ENCODE measurements at places on chromosomes 4 and X. TPM values are rescaled to one million over a fixed set of nuclear protein-coding genes. Genes with fewer than 3 reads are reported as not detected.

- no peak for DNase-seq
These were observed 96.9 kb downstream of the TMEM47 start for GRCh38 chrX:34560180-34560579.

COL25A1 gene
- total RNA-seq: 9.2 TPM

GRCh38 chr4:79042079-79042674 lies 102.9 kb upstream of the PAQR3 start:
- no peak for DNase-seq

ANXA5 gene
- 175 TPM for total RNA-seq

GRCh38 chr4:59983852-59984251 lies 1216.3 kb upstream of the ADGRL3 start:
- DNase-seq: no peak

GRCh38 chrX:103830848-103831247 lies 1.2 kb downstream of the RAB9B start:
- DNase-seq: no peak

- no peak for DNase-seq
These were observed 223.8 kb upstream of the TAPT1 start for GRCh38 chr4:16450031-16450430.

C4orf36 gene
- total RNA-seq: 2.5 TPM

DNA sequence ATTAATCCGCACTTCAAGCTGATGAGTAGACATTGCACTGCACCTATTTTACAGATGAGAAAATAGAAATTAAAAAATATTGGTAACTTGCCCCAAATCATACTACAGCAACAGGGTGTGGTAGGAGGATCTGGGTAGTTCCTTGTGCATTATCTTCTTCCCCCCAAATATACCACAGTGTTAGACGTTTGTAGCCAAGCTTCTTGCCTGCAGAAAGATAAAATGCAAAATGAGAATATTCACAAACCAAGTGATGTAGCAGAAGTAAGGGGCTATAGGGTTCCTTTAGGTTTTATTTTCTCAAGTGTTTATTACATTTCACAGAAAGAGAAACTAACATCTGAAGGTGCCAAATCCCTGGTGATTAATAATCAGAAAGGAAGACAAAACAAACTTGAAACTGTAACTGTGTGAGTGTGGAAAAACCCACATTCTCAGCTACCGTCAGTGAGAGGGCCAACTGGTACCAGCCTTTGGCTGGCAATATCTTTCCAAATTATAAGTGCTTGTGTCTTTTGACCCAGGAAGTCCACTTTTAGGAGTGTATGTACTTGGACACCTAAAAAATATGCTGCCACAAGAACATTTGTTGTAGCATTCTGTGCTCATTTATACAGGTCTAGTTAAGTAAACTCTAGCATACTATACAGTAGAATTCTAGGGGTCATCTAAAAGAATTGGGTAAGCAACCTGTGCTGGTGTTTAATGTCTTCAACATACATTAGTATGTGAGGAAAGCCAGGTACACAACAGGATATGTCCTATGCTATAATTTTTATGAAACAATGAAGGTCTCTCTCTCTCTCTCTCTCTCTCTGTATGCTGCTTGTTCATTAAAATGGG lies 6.7 kb upstream of the CD38 start:
- DNase-seq: no peak

GRCh38 chrX:49233887-49234555 lies 881 bp upstream of the CACNA1F start:
- no peak for DNase-seq

DNA sequence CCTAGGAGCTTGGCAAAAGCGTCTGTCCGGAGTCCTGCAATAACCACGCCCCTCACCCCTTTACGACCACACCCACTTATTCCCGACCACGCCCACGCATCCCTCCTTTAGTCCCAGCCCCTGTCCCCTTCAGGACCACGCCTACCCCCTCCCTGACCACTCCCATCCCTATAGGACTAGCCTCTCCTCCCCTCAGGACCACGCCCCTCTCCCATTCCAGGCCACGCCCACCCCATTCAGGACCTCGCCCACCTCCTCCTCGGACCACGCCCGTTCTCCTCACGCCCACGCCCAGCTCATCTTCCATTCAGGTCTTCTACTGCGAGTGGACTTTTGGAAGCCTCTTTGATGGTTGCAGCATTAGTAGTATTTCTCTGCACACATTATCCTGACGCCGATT lies 131.2 kb upstream of the STX18 start:
- DNase-seq: no peak

- DNase-seq: no peak
These were observed 24.2 kb upstream of the IRF2 start for GRCh38 chr4:184498598-184498997.

DNA sequence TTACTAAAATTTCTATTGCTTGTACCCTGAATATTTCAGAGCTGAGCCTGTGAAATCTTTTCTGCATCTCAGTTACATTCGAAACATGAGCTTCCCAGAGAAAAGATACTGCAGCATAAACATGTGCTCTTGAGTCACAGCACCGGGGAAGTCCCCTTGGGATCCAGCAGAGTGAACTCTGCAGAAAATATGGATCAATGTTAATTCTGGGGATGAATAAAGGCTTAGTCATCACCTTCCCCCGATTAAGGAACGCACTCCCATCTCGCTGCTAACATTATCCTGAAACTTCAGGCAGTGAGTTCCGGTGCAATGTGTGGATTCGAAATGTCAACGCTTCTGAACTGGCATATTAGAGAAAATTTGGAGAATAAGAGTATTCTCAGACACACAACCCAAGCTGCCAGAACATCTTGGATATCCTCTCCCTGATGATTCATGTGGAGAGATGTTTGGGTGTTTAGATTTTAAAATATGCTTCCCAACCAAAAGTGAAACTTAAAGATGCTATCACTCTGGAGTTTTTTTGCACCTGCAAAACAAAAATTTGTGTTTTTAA lies 90.8 kb downstream of the IRF2 start:
- DNase-seq: no peak

GRCh38 chrX:134603806-134604700 lies 54.2 kb downstream of the PLAC1 start:
- no peak for DNase-seq

GRCh38 chrX:46278572-46278971 lies 266.6 kb downstream of the ZNF674 start:
- no peak for DNase-seq

DNA sequence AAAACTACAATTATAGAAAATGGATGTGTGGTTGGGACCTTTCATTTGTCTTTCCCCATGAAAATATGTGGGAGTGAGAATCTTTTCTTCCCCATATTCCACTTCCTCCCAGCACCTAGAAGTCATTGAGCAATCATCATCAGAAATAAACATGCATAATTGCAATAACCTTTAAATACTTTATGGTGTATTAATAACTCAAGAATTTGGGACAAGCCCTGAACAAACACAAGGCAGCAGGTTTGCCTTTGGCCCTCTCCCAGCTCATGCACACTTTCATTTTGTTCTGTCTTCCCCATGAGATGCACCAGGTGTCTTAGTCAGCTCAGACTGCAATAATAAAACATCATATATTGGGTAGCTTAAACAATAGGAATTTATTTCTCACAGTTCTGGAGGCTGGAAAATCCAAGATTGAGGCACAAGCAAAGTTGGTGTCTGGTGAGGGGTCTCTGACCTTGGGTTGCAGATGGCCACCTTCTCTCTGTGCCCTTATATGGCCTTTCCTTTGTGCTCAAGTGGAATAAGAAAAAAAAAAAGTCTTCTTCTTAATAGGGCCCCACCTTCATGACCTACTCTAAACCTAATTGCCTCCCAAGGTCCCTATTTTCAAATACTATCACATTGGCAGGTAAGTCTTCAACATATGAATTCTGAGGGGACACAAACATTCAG lies 34.7 kb upstream of the TMEM184C start:
- no peak for DNase-seq

DNA sequence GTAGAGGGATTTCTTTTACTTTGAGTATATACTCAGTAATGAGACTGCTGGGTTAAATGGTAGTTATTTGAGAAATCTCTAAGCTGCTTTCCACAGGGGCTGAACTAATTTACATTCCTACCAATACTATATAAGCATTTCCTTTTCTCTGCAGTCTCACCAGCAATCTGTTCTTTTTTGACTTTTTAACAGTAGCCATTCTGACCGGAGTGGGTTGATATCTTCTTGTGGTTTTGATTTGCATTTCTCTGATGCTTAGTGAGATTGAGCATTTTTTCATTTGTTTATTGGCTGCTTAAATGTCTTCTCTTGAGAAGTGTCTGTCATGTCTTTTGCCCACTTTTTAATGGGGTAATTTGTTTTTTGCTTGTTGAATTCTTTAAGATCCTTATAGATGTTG lies 43.3 kb downstream of the SPCS3 start:
- DNase-seq: no peak

ZNF81 gene
- 15.4 TPM for total RNA-seq

DNA sequence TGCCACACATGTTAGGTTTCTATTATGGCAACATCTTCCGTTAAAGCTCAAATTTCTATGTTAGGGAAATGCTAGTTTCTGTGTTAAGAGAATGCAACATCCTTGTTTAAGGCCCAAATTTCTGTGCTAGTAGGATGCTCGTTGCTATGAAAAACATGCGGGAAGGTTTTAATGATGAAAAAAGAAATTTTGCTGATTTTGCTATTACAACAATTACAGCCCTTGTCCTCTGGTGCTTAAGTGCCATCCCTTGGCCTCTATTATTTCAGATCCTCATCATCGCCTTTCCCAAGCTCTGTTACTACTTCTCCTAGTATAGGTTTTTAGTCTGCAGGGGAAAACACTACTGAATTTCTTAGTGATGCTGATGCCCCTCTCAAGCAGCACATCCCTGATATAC lies 412.6 kb upstream of the NDST3 start:
- DNase-seq: no peak

PCYT1B gene
- total RNA-seq: 5.7 TPM

DNA sequence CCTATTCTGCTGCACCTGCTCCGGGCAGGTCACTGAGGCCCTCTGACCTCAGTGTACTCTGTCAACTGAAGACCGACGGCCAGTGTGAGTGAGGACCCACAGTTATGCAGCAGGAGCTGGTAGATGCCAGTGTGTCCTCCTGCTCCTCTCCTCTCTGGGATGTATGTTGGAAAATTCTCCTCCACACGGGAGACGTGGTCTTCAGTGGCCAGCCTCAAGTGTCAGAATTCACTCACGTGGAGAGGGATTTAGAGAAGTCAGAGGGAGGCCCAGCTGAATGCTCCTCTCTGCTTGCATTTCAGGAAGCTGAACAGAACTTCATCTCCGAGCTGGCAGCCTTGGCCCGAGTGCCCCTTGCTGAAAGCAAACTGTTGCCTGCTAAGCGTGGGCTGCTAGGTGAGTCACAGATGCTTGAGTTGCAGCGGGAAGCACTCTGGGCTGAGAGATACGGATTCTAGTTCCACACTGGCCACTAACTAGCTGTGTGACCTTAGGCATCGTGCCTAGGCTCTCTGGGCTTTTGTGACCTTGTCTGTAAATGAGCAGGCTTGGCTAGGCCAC lies 83.6 kb downstream of the CRMP1 start:
- no peak for DNase-seq

DNA sequence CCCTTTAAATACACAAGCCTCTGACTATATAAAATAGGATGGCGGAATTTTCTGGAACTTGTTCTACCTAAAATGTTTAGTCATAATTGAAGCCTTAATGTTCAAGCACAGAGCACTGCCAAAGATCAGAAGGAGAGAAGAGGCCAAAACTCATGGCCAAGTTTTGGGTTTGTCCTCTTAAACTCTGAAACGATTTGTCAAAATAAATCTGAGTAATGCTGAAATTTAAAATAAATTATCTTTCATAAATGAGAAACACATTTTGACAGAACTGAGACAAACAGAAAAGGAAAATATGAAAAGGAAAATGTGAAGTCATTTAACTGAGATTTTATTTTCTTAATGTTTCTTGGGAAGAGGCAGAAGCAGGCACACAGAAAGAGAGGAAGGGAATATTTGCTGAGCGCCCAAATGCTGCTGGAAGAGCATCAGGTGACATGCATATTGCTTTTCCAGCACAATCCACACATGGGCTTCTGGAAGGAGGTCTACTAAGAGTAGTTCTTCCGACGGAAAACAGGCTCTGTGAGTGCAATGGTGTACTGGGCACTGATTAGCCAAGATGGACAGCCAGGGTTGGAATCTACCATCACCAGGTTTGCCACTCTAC lies 47.4 kb upstream of the ZNF518B start:
- no peak for DNase-seq

DNA sequence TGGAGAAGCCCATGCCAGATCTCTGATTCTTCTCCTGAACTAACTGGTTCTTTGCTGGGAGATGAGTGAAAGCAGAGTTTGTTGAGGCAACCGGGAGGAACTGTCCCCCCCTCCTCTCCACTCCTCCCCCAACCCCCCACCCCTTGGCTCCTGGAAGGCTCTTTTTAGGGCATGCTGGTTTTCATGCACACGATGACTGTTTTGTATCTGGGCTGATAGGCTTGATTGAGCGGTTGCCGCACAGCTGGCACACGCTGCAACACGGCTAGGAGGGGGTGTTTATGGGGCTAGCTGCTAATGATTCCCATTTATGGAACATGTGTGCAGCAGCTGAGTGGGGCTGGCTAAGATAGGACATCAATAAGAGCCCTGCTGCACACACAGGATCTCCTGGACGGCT lies 137.2 kb downstream of the SMIM20 start:
- no peak for DNase-seq

CENPVL2 gene
- 0.33 TPM for total RNA-seq

DNA sequence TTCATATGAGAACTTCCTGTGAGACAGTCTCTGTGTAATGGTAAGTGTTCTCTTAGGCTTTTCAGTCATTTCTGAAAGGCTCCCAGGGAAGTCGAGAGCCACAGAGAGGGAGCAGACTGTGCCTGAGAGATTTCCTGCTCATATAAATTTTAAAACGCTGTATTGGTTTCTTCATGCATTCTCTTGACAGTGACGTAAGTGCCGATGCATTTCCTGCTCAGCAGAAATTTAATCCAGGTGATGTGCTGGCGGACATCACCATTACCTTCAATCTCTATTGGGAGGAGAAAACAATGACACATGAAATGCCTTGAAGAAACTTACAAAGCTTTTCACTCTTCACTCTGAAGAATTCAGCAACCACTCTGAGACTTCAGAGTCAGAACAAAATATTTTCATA lies 383.6 kb downstream of the BMPR1B start:
- no peak for DNase-seq
